Aorta (tissue), 5 donors: ENCODE measurements at places on chromosomes 12 and 14.

- no peak for DNase-seq
These were observed 44.3 kb downstream of the SPRING1 start for GRCh38 chr12:116693286-116694227.

DNA sequence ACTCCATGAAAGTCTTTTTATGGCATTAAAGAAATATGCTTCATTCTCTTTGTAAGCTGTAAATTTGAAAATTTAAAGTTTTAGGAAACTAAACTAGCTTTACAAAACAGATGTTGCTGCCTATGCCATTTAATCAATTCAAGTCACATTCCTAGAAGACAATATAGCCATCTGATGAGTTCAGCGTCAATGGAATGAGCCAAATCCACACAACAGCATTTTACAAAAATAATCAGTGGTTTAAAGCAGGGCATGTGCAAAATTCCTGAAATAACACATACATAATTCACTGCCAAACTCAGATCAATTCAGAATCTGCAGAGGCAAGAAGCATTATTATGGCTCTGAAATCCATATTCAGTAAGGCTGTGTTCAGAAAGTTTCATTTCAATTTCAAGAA lies 75.6 kb downstream of the MED13L start:
- DNase-seq: no peak

GRCh38 chr14:60277605-60278190 lies 28.7 kb downstream of the PPM1A start:
- DNase-seq: no peak

DNA sequence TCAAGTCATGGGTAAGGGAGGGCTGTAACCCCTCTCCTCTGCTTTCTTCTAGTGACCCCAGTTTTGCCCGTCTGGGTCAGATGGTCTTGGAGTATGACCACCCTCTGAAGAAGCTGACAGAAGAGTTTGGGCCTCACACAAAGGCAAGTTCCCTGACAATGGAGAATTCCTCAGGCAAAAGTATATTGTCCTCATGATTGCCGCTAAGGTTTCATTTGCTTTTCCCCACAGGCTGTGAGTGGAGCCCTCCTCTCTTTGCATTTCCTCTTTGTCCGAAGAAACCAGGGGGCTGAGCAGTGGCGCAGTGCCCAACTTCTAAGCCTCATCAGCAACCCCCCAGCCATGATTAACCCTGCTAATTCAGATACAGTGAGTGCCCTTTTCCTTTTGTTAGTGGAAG lies 12.1 kb downstream of the NCKAP1L start:
- no peak for DNase-seq

GRCh38 chr12:117313926-117314325 lies 47.5 kb downstream of the NOS1 start:
- no peak for DNase-seq

DNA sequence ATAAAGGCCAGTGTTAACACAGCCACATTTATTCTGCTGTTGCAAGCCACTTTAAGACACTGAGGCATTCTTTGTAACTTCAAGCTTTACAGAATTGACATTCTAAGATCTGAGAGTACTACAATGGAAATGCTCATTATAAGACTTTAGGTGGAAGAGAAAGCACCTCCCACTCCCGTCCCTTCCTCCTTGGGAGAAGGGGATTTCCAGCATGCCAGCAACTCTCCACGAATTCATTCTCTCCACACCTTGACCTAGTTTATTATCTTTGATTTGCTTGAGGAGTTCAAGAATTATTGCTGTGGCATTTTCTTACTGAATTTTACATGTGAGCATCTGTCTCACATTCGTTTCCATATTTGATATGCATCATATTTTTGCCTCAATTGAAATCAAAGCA lies 644.4 kb upstream of the MIS18BP1 start:
- DNase-seq: no peak

GRCh38 chr14:65847075-65847847 lies 434.7 kb downstream of the FUT8 start:
- DNase-seq: no peak

DNA sequence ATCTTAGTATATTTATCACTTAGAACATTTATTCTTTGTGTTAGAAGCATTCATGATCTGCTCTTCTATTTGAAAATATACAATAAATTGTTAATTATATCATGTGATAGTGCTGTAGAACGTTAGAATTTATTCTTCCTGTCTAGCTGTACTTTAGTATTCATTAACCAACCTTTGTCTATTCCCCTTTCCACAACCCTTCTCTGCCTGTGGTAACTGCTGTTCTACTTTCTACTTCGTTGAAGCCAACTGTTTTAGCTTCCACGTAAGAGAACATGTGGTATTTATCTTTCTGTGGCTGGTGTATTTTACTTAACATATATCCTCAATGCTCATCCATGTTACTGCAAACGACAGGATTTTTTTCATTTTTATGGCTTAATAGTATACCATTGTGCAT lies 18.1 kb downstream of the TBC1D15 start:
- no peak for DNase-seq

DNA sequence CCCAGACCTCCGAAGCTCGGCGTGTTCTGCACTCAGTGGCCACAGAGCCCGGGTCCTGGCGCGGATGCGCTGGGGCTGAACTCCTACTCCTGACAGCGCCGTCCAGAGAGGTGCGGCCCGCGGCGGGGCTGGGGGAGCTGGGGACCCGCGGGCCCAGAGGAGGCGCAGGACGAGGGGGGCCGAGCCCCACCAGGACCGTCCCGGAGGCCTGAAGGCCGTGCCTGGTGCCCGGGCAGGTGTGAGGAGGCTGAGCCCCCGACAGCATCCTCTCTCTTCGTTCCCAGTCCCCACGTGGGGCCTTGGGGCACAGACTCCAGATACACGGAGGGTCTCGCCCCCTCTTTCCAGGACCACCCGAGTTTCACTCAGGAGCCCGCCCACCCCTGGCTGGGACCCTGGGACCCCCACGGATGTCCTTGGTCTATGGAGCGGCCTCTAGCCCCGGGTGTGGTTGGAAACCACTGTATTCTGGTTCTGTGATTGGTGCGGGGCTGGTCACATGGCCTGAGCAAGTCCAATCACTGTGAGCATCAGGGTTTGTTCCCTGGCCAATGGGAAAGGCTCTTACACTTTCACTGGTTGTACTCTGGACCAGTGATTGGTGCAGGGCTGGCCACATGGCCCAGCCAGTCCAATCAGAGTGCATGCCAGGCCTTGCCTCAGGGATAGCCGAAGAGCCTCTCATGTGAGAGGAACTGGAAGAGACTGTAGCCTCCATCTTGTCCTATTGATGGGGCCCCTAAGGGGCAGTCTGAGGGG lies 217.6 kb upstream of the SFSWAP start:
- no peak for DNase-seq
